Stimulated activated CD8-positive, alpha-beta memory T cell treated with anti-CD3 and anti-CD28 coated beads, Interleukin-7, amount 100 ng/mL, for 1 hour (primary cell): ENCODE measurements at places on chromosomes 1 and 21.

DNA sequence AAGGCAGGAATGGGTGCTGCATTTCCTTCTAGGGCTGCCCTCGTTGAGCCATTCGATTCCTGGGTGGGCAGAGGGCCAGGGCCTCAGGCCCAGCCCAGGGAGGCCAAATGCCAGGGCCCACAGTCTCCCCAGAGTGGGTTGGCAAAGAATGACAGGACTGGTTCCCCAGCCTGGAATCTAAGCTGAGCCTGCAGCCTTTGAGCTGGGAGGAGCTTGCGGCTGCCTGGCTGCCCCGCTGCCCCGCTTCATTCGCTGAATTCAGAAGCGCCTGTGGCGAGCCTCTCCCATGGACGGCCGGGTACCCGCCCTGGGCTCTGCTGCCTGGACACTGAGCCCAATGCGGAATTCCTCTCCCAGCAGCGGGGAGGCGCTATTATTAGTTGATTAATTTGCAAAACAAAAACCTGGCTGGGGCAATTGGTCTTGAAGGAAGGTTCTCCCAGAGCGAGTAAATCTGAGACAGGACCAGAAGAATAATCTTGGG is 32.3 kb upstream of the TARDBP start:
- DNase-seq, result no peak

- DNase-seq, result no peak
These were observed 64.6 kb upstream of the C1orf21 start for GRCh38 chr1:184322253-184322652.

DNA sequence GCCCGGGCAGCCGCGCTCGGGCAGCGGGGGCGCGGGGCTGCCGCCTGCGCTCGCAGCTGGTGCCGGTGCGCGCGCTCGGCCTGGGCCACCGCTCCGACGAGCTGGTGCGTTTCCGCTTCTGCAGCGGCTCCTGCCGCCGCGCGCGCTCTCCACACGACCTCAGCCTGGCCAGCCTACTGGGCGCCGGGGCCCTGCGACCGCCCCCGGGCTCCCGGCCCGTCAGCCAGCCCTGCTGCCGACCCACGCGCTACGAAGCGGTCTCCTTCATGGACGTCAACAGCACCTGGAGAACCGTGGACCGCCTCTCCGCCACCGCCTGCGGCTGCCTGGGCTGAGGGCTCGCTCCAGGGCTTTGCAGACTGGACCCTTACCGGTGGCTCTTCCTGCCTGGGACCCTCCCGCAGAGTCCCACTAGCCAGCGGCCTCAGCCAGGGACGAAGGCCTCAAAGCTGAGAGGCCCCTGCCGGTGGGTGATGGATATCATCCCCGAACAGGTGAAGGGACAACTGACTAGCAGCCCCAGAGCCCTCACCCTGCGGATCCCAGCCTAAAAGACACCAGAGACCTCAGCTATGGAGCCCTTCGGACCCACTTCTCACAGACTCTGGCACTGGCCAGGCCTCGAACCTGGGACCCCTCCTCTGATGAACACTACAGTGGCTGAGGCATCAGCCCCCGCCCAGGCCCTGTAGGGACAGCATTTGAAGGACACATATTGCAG is 3.0 kb downstream of the ARTN start:
- no peak for DNase-seq

GRCh38 chr1:77847621-77848080 is 40.8 kb upstream of the NEXN start:
- no peak for DNase-seq

DNA sequence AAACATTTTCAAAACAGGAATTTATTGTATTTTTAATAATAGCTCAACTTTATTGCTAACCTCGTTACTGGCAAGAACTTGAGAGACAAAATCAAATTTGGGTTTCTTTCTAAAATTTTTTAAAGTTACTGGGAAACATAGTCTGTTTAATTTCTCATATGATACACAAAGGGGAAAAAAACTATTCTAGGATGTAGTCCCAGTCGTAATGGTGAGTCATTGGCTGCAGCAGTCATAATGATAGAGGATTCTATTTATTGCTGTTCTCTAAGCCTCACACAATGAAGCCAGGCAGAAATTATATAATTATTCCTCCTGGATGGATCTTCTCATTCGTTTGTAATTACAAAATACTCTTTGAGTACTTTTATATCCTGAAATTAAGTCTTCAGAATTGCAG is 326.5 kb upstream of the SGIP1 start:
- DNase-seq, result no peak

GRCh38 chr1:112493351-112493750 is 15.4 kb upstream of the WNT2B start:
- no peak for DNase-seq

GRCh38 chr1:96969656-96970163 is 248.1 kb downstream of the PTBP2 start:
- DNase-seq, result no peak

- DNase-seq, result no peak
These were observed 273.3 kb downstream of the DUSP10 start for GRCh38 chr1:221468546-221468945.

DNA sequence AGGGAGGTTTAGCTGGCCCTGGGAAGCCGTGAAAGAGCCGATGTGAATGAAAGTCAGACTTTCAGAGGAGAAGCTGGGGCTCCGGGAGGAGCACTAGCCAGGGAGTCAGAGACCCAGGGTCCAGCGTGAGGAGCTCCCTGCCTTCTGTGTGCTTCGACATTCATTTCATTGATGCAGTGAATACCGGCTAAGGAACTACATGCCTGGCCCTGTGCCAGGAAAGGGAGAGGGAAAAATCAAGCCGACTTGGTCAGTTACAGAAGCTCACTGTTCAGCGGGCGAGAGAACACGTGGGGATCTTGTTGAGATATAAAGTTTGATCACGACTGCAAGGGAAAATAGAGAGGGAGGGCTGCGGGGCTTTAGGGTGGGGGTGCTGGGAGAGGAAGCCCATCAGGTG is 76.7 kb upstream of the RUNX3 start:
- DNase-seq, result no peak

- no peak for DNase-seq
These were observed 34.4 kb upstream of the SLC30A1 start for GRCh38 chr1:211613108-211613947.

DNA sequence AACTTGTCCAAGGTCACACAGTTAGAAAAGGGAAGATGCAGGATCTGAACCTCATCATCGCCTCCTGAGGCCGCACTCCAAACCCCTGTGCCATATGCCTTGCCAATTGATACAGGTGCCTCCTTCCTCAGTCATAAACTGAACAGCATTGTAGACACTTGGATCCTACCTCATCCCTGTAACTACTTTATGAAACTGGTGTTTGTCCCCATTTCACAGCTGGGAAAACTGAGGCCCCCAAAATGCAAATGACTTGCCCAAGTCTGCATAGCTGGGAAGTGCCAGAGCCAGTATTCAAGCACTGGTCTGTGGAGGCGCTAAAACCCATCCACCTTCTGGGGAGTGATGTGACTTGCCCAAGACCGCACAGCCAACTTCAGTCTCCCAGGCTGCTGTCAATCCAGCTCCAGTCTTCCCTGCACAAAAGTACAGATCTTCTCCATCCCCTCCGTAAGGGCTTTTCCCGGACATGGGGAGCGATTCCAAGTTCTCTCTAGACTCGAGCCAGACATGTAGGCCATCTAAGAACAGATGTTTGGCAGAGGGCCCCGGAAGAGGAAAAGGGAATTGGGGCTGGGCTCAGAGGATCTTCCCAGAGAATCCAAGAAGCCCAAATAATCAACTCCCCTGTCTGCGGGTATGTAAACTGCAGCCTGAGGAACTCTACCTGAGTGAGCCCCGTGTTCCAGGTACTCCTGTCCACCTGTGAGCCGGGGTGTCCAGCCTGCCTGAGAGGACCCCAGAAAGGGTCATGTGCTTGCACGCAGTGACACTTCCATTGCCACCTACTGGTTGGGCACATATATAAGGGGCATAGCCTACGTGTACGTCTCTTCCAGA is 60.5 kb downstream of the SYT2 start:
- DNase-seq, result no peak

GRCh38 chr1:93692451-93692861 is 10.8 kb upstream of the BCAR3 start:
- no peak for DNase-seq

- no peak for DNase-seq
These were observed 28.5 kb downstream of the NIBAN1 start for GRCh38 chr1:184945678-184946412.

GRCh38 chr1:212514782-212515181 is 82.1 kb downstream of the NENF start:
- DNase-seq, result no peak

- no peak for DNase-seq
These were observed 2.9 kb upstream of the PRDX6 start for GRCh38 chr1:173474097-173474779.

GRCh38 chr1:206979379-206980043 is 9.3 kb upstream of the FCAMR start:
- no peak for DNase-seq

DNA sequence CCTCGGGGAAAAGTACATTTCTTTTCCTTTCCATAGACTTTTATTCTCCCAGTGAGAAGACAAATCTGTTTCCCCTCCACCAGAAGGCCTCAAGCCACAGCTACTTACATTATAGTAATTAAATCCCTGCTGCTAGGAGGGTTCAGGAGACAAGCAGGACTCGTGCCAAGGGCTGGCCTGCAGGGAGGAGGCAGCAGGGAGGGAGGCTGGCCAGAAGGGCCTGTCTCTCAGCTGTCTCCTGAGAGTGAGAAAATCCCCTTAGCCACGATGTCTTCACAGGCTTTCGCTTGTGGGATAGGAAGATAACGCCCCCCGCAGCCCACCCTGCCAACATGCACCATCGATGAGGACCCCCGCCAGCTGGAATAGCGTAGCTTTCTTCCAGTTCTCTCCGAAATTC is 14.0 kb downstream of the KCNN3 start:
- DNase-seq, result no peak
